Adrenal gland (tissue), 19 donors: ENCODE measurements at places on chromosomes 4 and X.

- DNase-seq = no peak
Observed at GRCh38 chr4:95045429-95045828, 287.7 kb downstream of the BMPR1B start.

DNA sequence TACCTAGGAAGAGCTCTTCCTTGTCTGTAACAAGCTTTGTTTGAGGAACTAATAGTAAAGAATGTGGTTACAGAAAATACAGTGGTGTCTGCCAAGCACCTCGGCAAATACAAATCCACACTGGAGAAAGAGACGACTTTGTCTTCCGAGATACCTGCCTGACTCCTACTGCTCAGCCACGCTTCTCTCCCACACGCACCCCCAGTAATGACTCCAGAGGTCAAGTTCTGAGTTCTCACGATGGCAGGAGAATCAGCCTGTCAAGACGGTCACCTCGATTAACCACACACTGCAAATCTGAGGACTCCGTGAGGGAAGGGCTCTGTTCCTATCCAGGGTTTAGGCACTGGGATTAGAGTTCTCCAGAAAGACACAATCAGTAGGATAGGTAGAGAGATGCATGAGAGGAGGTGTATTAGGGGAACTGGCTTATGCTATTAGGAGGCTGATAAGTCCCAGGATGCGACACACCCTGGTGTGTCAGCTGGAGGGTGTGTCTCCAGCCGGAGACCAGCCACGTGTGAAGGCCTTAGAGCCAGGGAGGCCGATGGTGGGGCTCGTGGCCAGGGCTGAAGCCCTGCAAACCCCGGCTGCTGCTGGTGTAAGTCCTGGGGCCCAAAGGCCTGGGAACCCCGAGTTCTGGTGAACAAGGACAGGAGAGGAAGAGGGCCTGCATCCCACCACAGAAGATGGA lies 8.4 kb upstream of the TRIML2 start:
- no peak for DNase-seq

- no peak for DNase-seq
Observed at GRCh38 chr4:181618896-181619295, 624.3 kb upstream of the TENM3 start.

DNA sequence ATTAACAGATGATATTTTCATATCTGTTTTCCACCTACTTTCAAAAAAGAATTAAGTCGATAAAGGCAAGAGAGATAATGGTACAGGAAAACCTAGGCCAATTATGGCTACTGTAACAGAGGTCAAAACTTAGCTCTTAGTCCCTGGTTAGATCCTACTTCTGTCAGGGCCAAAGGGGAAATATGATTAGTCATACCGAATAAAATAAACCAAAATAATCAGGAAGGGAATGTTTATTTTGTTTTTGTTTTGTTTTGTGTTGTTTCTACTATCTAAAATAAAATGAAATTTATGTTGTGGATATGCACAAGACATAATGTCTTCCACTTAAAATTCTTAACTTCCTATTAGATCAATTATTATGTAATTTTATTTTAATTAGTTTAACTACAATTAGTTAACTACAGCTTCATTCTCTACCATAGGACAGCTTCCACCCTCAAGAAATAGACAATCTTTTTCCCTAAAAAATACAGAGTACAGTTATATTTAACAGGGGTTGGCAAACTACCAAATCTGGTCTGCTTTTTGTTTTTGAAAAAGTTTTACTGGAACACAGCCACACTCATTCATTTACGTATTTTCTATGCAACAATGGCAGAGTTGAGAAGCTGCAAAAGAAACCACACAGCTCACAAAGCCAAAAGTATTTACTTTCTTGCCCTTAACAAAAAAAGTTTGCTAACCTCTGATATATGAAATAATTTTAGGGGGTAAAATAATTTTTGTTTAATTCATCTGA lies 25.4 kb downstream of the TMEM47 start:
- no peak for DNase-seq
